ENCODE measurements at places on chromosomes 6 and 20.

- no peak for DNase-seq
These were observed 15.1 kb upstream of the TMEM217 start for GRCh38 chr6:37272834-37273566.

DNA sequence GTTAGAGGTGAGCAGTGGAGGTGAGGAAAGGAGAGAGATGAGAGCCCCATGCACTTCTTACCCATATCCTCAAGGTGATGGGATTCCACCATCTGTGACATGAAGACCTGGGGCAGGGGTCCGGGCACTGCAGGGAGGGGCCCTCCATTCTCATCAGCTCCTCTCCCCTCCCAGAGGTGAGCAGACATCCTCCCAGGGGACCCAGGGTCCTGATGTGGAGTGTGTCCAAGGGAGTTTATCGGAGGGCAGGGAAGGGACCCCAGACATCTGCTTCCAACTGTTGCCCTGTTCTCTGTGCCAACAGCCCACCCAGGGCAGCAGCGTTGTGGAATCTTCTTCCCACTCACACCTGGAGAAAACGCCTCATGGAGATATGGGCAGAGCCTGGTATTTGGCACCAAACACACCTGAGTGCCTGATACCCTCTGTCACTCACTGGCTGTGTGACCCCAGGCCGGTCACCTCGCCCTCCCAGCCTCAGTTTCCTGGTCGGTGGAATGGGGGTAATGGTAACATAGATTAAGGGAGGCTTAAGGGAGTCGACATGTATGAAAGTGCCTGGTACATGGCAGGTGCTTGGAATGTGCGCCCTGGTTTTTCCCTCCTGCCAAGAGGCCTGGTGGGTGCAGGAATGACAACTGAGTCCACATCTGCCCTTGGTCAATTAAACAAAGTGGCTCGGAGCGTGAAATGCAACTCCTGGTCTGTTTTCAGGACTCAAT lies 227.9 kb downstream of the PREX1 start:
- no peak for DNase-seq

- DNase-seq: no peak
These were observed 159.0 kb downstream of the TRIM27 start for GRCh38 chr6:28764761-28765282.

DNA sequence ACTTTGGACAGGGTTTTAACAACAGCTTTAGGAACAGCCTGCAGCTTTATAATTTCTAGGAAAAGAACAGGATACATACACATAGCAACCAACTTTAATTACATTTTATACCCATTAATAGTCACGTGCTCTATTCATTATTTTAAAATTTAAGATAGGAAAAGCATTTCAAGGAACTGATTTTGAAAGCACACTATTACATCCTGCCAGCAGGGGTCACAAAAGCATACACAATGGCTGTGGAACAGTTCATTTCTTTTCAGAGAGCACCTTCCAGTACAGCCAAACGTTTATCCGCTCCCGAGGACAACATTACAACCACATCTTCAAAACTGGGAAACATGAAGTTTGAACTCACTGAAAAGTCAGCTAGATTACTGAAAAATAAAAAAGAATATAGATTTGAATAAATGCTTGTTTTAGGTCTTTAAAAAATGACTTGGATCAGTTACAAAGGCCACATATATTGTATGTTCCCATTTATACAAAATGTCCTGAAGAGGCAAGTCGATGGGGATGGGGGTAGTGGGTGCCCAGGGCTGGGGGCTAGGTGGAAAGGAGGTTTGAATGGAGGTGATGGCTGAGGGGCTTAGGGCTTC lies 104.6 kb upstream of the EXOC2 start:
- DNase-seq: peak; percentile 56

GRCh38 chr20:23050847-23051627 lies 1.6 kb upstream of the THBD start:
- DNase-seq: peak; percentile 82

- no peak for DNase-seq
These were observed 4.9 kb downstream of the DDO start for GRCh38 chr6:110410511-110410910.
